ENCODE measurements at places on chromosomes 12 and 14.
A peak's percentile ranks its signal among the peaks of the same experiment; 100 is the strongest.

GRCh38 chr14:21902561-21903181 is 229.1 kb upstream of the OR4E1 start:
- DNase-seq = no peak

GRCh38 chr12:71069311-71069710 is 88.5 kb downstream of the TSPAN8 start:
- DNase-seq = no peak

DNA sequence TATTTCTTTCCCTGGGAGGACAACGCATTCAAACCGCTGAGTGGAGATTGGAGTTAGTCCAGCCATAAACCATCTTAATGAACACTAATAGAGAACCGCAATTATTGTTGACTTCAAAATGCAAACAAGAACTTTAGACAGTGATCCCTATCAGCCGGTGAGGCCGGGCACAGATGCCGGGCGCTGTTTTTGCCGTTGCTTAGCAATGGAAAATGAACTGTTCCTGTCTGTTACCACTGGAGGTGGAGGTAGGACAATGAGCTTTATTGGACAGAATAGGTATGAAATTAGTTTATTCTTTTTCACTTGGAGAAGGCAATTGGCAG is 216.8 kb downstream of the TTC8 start:
- DNase-seq = peak; percentile 44

DNA sequence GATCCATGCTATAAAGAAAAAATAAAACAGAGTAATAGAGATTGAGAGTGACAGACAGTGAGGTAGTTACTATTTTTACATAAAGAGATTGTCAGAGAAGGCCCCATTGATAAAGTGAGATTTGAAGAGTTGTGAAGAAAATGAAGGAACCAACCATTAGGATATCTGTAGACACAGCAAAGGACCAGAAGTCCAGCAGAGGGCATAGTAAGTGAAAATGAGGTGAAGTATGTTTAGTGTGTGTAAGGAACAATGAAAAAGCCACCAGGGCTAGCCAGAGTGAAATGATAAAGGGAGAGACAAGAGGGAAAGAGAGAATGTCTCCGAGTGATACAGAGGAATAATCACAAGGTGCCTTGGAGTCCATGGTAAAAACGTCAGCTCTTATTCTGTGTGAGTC is 411.0 kb downstream of the NELL2 start:
- no peak for DNase-seq

- peak; percentile 81 for DNase-seq
Observed at GRCh38 chr14:51004801-51005526, 60.7 kb upstream of the PYGL start.

- no peak for DNase-seq
Observed at GRCh38 chr12:27012239-27012981, 1.8 kb downstream of the TM7SF3 start.

DNA sequence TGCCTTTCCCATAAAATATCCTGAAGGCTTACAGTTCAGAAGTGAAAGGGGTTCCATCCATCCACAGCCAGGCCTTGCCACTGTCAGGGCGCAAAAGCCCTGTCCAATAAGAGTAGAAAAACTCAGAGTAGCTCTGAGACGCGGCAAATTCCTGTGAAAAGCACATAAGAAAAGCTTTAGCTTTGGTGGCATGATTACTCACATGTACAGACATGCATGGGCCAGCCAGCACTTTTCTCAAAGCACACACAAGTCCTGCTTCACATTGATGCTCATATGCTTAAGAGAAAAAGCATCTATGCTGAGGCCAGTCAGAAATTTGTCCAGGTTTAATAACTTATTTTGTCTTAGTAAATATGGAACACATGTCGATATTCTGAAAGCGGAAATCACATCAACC is 25.5 kb downstream of the CLEC1A start:
- no peak for DNase-seq

- no peak for DNase-seq
Observed at GRCh38 chr12:92145481-92145730, 240 bp downstream of the BTG1 start.

DNA sequence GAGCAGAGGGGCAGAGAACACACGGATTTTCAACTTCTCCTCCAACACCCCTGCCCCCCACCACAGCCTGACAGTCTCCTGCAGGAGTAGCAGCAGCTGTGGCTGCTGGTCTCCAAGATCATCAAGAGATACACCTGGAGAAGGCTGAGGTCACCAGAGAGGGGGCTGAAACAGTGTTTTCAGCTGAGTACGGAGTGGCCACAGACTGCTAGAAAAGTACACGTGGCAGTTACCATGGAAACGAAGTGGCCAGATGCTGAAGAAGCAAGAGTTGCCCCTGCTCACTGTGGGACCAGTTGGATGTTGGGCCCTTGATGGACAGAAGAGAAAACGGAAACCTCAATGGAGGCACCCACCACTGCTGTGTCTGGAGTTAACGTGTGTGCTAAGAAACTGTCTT is 4.9 kb upstream of the DIABLO start:
- DNase-seq = no peak

DNA sequence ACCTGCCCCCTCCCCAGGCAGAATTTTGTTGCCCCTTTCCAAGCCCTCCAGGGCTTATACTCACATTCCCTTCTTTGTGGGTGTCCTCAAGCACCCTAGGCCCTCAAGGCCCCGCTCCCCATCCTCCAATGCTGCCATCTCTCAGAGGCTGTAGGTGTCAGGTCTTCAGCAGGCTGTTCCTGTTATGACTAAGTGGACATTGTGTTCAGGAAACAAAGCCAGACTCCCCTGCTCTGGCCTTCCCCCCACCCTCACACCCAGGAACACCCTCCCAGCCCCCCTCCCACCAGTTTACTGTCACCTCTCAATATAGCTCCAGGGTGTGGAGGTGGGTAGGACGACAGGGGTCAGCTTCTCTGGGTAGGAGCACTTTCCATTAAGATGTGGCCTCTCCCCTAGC is 1.4 kb upstream of the MYH6 start:
- no peak for DNase-seq

DNA sequence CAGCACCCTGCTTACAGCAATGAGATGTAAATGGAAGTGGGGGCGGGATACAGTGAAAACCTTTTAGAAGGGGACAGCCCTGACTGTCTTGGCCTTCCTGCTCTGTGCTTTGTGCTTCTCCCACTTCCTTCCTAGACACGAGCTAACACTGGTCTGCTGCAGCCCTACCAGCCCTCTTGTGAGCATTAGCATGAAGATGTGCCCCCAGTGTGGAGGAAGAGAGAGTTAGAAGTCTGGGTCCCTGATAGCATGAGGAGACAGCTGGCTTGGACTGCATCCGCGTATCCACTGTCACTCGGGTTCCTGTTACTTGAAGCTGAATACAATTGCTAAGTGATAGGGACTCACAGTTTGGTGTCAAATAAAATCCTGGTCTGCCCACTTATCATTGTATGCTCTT is 248.1 kb upstream of the SOX5 start:
- no peak for DNase-seq

- DNase-seq = no peak
Observed at GRCh38 chr12:69003991-69004390, 71.0 kb upstream of the CPM start.

- no peak for DNase-seq
Observed at GRCh38 chr12:69435644-69436043, 34.5 kb upstream of the FRS2 start.

GRCh38 chr12:114269153-114269552 is 136.8 kb downstream of the TBX5 start:
- peak; percentile 3 for DNase-seq

DNA sequence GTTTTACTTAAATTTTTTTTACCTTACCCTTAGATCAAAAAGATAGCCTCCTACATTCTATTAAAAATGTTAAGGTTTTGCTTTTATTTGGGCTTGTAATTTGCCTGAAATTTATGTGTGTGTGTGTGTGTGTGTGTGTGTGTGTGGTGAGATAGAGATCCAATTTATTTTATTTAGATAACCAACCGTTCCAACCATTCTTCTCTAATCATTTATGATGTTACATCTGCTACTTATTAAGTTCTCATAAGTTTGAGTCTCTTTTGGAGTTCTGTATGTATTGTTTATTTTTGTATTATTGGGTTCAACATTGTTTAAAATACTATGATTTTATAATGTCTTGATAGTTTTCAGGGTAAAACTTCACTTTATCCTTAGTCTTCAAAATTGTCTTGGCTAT is 70.6 kb upstream of the PAWR start:
- DNase-seq = no peak

- peak; percentile 87 for DNase-seq
Observed at GRCh38 chr14:105489542-105490266, 1.3 kb upstream of the TEDC1 start.

- no peak for DNase-seq
Observed at GRCh38 chr12:65620046-65620445, 204.2 kb upstream of the HMGA2 start.

DNA sequence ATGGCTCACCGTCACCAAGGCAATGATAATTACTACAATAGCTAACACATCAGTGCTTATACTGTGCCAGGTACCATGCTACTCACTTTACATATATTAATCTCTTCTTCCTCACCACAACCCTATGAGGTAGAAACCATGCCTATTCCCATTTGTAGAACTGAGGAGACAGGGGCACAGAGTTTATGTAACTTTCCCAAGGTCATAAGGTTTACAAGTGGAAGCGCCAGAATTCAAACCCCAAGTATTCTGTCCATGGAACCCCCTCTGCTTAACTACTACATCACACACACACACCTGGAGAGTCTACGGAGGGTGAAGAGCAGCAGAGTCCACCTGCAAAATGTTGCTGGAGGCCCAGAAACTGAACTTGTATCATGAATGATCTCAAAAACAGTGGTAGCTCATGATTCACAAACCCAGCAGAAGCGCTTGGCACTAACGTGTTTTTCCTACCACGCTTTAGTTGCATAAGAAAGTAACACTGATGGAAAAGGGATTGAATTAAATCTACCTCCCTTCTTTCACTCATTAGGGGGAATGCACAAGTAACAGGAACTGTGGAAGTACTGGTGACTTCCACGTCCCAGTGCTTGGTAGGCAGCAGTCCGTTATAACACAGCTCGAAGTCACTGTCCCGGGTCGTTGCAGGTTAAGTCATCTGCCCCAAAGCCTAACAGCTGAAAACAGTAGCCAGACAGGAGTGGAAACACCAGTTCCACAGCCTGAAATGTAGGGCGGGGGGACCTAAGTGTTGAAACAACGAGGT is 2.0 kb downstream of the ITPR2 start:
- DNase-seq = no peak

- no peak for DNase-seq
Observed at GRCh38 chr12:93360688-93361087, 17.0 kb upstream of the NUDT4 start.

- no peak for DNase-seq
Observed at GRCh38 chr12:110180591-110181005, 56.4 kb downstream of the IFT81 start.

- DNase-seq = no peak
Observed at GRCh38 chr14:66575939-66576338, 68.0 kb downstream of the GPHN start.

DNA sequence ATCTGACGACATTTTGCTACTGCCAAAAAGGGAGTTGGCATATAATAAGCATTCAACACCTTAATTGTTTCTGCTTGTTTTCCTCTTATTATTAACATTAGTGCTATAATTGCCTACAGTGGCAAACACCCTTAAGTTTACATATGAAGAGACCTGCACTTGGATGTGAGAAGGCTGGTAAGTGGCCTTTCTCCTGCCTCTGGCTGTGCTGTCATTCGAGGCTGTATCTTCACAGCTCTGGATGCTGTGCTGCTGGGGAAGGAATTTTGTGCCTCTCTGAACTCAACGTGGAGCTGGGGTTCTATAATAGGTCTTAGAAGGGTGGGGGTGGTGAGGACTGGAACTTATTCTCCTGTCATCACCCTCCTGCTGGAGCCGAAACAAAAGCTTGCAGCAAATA is 385.9 kb downstream of the EMP1 start:
- DNase-seq = no peak

- no peak for DNase-seq
Observed at GRCh38 chr14:31253746-31254471, 46.3 kb upstream of the HECTD1 start.

DNA sequence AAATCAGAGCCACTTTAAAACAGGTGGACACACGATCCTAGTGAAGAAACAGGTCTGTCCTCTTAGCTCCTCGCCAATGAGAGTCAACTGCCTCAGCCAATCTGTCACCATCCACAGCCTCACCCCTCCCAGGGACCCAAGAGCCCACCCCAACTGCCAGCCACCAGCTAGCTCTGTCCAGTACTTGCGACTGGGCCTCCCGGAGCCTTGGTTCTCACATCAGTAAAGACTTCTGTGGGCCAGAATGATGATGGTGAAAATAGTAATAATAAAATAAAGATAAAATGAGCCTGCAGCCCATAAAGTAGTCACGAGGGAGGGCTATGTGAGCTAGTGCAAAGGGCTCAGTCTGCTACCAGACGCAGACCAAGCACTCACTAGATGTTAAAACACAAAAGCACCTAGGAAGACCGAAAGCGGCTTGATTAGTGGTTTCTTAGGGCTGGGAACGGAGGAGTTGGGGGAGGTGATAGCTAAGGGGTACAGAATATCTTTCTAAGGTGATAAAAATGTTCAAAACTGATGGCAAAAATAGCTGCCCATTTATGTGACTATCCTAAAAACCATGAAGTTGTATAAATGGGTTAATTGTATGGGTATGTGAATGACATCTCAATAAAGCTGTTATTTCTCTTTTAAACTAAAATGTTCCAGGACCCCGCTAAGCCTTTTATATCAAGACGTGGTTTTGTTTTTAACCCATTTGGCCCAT is 39.8 kb downstream of the ACTN1 start:
- no peak for DNase-seq

Measured in Caki2 (cell line).